ENCODE measurements at places on chromosomes 5 and 9.

GRCh38 chr5:36111238-36111637 lies 40.4 kb downstream of the LMBRD2 start:
- no peak for DNase-seq

- DNase-seq = no peak
Observed at GRCh38 chr5:173155912-173156311, 11.6 kb downstream of the BNIP1 start.

DNA sequence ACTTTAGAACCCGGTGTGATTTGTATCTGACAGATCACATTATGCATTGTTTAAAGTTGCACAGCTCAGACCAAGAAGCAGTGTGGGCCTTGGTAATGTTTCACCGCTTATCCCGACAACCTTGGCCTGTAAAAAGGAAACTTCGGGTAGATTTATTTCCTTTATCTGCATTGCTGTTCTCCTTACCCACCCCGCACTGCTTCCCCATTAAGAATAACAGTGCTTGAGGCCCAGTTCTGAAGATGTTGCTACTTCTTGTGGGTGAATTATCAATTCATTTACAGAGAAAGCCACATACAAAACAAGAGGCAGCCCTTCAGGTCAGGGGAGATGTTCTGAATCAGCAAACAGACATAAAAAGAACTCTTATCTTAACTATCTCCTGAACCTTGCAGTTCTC lies 8.4 kb downstream of the SMARCA2 start:
- no peak for DNase-seq

DNA sequence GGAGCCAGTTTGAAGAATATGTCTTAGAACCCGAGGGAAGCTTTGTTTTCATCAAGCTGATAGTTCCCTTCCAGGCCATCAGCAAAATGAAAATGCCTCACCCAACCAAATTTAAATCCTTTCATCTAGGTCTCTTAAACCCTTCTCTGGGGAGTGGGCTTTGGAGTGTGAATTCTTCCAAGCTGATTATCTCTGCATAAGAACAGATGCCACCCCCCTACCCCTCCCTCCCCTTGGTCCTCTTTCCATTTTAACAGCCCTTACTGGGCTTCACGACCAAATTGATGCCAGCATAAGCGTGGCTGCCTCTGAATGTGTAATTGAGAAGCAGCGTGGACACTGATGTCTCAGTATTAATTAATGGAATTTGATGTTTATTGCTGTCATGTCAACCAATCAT lies 509.7 kb upstream of the CLINT1 start:
- no peak for DNase-seq

DNA sequence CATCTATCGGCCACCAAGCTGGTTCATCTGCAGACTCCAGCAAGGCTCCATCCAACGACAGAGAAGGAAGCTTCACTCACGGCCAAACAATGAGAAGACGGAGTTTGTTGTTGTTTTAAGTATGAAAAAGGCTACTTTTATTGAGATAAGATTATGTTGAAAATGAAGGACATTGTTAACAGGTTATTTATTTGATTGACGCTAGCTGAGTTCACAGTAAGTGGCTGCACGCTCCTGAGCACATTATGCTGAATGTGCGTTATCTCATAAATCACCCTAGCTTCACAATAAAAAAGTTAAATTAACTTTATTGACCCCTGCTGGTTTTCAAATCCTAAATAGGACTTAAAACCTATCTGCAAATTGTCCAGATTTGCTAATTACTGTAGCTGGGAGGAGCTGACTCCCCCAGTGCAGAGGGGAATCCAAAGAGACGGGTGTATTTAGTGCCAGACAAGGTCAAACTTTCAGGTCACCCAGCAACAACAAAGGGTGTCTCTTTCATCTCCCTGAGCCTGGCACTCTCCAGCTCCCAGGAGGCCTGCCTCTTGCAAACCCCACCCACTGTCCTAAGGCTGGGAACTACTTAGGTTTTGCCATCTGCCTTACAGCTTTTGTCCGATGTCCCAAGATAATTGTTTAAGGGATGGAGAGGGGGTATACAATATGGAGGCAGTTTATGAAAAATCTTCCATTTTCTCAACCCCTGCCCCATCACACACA lies 129.2 kb downstream of the ZDHHC21 start:
- no peak for DNase-seq

DNA sequence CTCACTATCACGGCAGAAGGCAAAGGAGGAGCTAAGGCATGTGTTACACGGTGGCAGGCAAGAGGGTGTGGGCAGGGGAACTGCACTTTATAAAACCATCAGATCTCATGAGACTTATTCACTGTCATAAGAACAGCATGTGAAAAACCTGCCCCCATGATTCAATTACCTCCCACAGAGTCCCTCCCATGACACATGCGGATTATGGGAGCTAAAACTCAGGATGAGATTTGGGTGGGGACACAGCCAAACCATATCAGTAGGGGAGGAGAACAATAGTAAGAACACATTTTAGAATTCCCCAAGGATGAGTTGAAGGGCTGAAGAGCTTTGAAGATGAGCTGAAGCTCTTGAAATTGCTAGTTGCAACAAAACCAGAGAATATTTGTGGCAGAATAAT lies 287.9 kb downstream of the SMARCA2 start:
- DNase-seq = no peak

DNA sequence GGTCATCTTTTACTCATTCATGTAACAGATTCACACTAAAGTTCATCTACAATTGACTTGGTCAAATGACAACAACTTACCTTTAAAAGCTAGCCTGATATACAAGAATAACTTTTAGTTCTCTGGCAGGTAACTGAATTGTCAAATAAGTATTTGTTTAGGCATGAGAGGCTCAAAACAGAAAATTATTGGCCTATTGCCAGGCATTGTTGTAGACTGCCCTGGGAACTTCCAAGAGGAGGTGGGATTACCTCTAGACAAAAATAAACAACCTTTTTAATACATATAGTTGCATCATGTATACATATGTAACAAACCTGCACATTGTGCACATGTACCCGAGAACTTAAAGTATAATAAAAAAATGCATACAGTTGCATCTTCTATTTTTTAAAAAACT lies 18.2 kb upstream of the SLCO4C1 start:
- DNase-seq = no peak

DNA sequence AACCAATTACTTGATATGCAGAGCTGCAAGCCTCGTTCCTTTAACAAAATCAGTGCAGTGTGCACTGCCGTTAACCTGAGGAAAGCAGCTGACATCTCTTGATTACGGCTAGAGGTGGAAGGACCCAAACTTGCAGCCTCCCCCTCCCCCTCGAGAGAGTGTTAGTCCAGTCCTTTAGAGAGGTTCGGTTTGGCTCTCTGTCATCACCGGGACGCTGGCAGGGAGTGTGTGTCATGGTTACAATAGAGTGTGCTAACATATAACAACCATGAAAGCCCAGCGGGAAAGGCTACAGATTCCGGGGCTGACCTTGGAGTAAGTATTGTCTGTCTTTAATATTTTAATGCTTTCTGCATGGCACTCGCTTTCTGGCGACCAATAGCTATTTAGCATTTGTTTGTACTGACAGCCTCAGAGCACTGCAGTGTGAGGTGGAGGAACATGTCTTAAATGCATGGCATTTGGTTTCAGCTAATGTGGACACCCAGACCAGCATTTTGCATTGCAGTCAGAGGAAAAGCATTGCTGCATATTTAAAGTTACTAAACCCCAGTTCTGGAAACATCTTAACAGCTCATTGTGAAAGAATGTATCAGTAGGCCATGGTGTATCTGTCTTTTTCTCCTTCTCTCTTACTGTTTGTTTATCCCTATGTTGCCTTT lies 237.5 kb downstream of the CD180 start:
- DNase-seq = no peak

DNA sequence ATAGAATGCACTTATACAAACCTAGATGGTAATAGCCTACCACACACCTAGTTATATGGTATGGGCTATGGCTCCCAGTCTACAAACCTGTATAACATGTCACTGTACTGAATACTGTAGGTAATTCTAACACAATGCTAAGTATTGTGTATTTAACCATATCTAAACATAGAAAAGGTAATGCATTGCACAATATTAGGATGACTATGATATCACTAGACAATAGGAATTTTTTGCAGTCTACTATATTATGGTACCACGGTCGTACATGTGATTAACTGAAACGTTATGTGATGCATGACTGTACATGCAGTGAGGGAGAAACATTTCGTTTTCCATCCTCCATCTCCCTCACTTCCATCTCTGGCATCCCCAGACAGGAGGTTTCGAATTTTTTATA lies 130.5 kb downstream of the ELAVL2 start:
- DNase-seq = no peak

GRCh38 chr5:39420482-39421145 lies 4.2 kb downstream of the DAB2 start:
- no peak for DNase-seq

GRCh38 chr9:113588242-113588810 lies 124.8 kb downstream of the RGS3 start:
- no peak for DNase-seq

DNA sequence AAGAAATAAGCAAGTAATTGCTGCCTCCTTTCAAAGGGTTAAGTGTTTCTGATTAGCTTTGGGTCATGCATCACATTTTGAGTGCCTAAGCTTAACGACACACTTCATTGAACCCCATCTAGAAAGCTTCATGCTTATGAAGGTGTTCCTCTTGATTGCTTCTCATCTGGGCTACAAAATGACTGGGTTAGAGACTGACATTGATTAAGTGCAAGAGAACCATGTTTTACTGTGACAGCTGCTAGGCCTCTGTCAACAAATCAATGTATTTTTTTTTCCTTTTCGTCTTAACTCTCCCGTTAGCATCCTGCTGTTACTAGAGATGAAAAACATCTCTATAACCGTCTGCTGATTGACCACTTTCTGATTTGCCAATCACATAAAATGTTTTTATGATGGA lies 725.0 kb downstream of the TLE1 start:
- no peak for DNase-seq

GRCh38 chr5:73295921-73296320 lies 122.9 kb downstream of the TMEM174 start:
- DNase-seq = no peak

DNA sequence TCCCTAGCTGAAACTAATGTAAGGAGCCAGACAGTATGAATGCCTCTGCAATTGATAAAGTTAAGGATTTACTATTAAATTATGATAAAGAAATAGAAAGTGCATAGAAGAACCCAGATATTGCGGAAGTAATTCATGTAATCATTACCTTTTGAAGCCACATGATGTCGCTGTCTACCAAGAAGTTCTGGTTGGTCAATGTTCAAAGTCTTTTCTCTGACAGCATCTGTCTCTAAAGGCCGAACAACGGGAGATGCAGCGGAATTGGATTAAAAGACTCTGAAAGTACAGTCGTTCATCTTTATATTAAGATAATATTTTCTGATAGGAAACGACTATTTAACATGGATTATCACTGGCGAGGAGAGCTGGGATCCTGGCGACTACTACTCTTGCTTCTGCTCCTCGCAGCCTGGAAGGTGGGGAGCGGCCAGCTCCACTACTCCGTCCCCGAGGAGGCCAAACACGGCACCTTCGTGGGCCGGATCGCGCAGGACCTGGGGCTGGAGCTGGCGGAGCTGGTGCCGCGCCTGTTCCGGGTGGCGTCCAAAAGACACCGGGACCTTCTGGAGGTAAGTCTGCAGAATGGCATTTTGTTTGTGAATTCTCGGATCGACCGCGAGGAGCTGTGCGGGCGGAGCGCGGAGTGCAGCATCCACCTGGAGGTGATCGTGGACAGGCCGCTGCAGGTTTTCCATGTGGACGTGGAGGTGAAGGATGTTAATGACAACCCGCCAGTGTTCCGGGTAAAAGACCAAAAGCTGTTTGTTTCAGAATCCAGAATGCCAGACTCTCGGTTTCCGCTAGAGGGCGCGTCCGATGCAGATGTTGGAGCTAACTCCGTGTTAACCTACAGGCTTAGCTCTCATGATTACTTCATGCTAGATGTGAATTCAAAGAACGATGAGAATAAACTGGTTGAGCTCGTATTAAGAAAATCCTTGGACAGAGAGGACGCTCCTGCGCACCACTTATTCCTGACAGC lies at the start of gene PCDHA8:
Gene PCDHA8, plus strand, starts transcription at position 210 of the 985 bp plus-strand sequence. Its CDS starts 135 bp downstream, at position 345.
- DNase-seq = no peak

GRCh38 chr9:89842267-89842768 lies 237.5 kb downstream of the GADD45G start:
- no peak for DNase-seq

DNA sequence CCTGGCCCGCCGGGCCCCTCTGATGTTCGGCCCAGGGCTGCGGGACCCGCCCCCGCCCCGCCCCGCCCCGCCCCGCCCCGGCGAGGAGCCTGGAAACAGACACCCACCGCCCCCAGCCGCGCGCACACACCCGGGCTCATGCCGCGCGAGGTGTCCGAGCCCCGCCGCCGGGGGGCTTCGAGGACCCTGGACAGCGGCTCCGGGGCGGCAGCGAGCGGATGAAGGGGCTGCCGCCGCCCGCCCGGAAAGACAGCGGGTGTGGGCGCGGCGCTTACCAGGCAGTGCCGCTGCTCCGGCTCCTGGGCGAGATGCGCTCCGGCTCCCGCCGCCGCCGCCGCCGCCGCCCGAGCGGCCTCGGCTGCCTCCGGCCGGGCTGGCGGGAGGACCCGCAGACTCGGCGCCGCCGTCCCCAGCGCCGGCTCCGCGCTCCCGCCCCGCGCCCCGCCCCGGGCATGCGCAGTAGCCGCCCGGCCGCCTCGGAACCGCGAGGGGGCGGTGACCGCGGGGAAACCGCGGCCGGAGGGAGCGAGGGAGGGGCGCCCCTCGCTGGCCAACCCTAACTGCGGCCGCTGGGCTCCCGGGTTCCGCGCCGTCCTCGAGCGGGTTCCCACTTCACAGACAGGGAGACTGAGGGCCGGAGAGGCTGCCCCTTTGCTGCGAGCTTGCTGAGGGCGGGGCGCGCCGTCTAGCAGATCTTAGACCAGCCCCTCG lies at the start of gene GPRIN1:
Gene GPRIN1, minus strand, starts transcription at position 433 of the 711 bp plus-strand sequence. CDS start 10,322 bp downstream, outside the sequence.
- peak; percentile 38 for DNase-seq

GRCh38 chr9:81776834-81777233 lies 87.5 kb upstream of the TLE1 start:
- no peak for DNase-seq

- DNase-seq = no peak
Observed at GRCh38 chr5:1053391-1054017, 44.9 kb downstream of the NKD2 start.

- no peak for DNase-seq
Observed at GRCh38 chr9:6305954-6306563, 22.1 kb upstream of the TPD52L3 start.

DNA sequence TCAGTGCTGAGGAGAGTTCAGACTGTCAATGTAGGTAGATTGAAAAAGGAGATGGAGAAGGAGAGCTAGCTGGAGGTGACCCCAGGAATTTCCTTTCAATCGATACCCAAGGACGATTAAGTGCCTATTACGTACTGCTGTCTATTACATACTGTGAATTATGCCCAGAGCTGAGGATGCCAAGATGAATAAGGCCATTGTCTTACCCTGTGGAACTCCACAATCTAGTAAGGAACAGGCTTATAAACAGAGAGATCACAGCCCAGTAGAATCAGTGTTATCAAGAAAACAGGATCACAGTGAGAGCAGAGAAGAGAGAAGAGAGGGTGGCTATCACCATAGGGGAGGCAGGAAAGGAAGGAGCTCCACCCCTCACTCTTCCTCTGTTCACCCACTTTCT lies 54.1 kb upstream of the PDE8B start:
- DNase-seq = no peak

- DNase-seq = no peak
Observed at GRCh38 chr9:69168709-69169217, 5.3 kb upstream of the TJP2 start.

Data from activated gamma-delta T cell (primary cell).